Right hindlimb (tissue), 1 donor: ENCODE measurements at places on chromosomes 11 and 22.

GRCh38 chr11:117918366-117919255 is 10.6 kb downstream of the TMPRSS13 start:
- DNase-seq: no peak

DNA sequence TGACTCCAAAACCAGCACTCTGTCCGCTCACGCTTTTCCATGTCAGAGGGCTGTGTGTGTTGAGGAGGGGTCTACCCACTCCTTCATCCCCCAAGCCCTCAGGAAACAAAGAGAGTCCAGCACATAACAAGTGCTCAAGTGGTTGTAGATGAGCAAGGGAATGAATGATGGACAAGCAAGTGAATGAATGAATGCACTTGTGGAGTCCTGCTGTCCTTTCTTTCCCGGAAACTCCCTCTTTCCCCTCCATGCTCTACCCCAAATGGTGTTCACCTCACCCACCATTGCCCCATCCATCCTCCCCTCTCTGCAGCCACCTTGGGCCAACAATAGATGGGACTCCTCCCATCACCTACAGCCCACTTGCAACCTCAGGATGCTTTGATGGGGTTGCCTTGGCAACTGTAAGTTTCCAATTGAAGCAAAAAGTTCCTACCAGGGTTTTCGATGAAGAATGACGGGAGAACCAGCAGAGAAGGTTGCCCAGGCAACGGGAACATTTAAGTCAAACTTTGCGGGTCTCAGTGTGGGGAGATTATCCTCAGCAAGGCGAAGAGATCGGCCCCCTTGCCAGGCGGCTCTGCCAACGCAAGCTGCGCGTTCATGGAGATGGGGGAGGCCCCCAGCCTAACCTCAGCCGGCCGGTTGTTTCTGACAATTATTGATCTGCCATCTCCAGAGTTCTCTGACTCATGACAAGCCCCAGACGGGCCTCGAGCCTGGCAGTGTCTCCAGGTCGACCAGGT is 51.1 kb downstream of the MCM5 start:
- no peak for DNase-seq

DNA sequence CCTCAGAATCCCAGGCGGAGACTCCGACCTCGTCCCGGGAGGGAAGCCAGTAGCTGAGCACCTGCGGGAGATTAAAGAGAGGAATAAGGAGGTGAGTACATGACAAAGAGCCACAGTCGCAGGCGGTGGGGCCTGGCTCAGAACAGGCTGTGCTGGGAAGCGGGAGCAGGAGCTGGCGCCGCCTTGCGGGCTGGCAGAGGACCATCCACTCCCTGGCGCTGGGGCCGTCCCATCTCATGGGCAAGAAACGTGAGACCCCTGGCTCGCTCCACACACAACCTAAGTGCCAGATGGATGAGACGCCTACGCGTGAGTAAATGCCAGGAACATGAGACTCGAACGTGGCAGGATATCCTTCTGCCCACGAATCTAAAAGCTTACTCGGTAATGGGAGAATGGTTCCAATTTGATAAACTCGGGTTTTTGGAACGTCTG is 6.3 kb downstream of the CEND1 start:
- DNase-seq: peak; percentile 88

DNA sequence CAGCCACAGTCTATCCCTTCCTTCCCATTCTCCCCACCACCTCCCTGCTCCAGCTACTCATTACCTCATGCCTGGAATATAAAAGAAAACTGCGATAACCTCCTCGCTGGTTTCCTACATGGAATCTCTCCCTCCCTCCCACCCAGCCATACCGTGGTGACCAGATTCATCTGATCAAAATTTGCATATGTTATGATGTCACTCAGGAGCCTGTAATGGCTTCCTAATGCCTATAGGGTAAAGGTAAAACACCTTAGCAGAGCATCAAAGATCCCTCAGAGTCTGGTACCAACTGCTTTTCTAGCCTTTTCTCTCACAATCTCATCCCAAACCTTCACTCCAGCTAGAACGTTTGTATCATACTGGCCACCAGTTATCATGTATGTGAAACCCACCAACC is 19.6 kb downstream of the RTN4RL2 start:
- DNase-seq: no peak

- DNase-seq: peak; percentile 65
These were observed 1166.5 kb downstream of the LRRC4C start for GRCh38 chr11:40292721-40293508.

DNA sequence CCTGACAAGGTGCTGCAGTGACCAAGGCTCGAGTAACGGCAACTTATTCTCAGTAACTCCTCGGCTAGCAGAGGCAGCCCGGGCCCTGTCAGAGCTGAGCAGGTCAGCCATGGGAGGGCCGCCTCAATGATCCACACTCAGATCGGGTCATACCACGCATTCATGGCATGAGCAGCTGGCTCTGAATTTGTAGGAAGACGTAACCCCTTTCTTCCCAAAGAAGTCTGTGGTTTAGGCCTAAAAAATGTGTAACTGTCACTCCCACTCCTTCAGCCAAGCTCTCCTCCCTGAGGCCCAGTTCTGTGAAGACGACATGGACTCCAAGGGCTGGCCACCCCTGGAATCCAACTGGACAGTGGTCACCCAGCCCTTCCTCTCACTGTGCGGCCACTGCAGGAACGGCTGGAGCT is 30.0 kb downstream of the PPP2R1B start:
- DNase-seq: no peak

- peak; percentile 55 for DNase-seq
These were observed 395.7 kb downstream of the MN1 start for GRCh38 chr22:27405672-27406388.

DNA sequence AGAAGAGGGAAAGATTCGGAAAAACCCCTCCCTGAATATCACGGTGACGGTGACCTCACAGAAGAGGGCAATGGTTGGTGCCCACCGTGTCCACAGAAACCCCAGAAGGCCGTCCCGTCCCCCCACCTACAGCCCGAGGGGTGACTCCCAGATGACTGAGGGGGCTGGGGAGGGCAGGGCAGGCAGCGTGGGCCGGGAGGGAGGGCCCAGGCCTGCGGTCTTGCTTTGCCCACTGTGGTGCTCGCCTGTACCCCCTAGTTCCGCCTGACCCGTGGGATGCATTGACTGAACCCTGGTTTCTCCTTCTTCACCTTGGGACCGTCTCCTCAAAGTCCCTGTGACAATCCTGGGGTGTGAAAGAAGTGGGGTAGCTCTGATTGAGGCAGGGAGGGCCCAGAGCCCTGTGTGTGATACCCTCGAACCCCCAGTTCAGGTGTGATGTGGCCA is 526.7 kb downstream of the BRD1 start:
- no peak for DNase-seq

- no peak for DNase-seq
These were observed 68.6 kb upstream of the CCND1 start for GRCh38 chr11:69572233-69572860.

- no peak for DNase-seq
These were observed 72.1 kb downstream of the ATXN10 start for GRCh38 chr22:45743687-45744086.

DNA sequence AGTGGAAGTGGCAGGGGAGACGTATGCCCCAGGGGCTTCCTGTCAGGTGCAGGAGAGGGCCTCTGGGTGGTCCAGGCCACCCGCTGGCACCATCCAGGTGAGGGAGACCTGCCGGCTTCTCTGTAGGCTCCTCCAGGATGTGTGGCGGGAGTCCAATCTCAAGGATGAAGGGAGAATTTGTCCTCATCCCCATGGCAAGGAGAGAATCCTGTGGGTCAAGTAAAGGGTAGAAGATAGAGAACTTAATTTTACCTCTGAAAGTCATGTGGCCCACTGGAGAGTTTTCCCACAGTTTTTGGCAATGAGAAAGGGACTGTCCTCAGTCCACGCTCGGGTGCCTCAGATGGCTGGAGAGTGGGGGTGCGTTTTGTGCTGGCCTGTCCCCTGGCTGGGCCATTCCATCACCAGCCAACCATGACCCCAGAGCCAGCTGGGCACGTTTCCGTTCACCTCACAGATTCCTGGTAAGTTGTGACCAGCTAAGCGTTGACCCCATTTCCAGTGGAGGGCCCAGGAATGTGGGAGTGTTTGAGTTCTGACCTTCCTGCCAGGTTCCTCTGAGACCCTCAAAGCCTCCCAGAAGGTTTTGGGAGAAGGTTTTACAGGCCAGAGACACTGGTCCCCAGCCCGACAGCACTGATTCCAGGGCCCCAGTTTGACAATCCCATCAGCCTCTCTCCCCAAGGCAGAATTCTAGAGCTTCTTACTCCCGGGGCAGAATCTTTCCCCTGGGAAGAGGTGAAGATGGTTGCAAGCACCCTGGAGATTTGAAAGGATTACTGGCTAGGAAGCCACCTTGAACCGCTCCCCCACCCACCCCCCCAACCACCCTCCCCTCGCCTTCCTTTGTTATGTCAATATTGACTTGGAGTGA is 2.6 kb downstream of the OVOL1 start:
- DNase-seq: no peak

GRCh38 chr11:44072757-44073658 is 6.9 kb downstream of the ACCS start:
- DNase-seq: no peak

- DNase-seq: no peak
These were observed 2.8 kb downstream of the EFEMP2 start for GRCh38 chr11:65869643-65870306.

DNA sequence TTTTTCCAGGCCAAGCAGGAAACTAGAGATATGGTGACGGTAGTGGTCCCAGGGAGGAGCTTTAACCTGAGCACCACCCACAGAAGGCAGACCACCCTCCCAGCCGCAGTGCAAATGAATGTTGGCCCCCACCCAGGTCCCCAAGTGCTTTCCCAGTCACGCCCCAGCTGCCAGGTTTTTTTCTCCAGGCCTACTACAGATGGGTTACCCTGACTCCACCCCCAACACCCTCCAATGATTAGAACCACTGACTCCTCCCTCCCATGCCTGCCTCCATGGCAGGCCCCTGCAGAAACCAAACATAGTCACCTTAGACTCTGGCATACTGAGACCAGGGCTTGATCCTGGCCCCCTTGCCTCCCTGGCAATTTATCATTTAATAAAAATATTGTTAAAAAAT is 58.7 kb upstream of the CHST1 start:
- DNase-seq: no peak

DNA sequence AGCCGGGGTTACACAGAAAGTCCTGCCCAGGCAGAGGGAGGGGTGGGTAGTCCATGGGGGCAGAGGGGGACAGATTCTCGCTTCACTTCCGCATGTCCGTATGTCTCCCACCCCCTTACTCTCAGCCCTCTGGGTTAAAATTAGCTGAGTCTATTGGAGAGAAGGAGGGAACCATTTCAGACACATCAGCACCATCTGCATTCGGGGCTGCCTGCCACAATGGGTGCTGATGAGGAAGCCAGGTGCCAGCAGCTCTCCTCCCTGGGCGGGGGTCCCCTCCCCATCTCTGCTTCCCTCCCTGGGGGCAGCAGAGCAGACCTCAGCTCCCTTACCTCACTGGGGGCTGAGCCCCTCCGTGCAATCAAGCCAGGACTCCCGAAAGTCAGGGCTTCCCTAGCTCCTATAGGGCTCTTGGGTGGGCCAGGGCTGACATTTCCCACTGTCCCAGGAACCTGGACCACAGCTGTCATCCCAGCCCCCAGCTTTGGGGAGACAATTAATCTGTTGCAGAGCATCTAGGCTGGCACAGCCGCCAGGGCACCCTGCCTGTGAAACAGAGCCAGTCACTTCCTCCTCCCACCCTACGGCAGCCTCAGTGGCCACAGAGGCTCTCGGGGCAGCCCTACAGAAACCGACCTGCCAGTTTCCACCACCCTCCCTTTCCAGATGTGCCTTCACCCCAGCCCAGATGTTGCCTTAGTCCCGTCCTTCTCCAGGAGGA is 67.3 kb downstream of the PDE2A start:
- no peak for DNase-seq

DNA sequence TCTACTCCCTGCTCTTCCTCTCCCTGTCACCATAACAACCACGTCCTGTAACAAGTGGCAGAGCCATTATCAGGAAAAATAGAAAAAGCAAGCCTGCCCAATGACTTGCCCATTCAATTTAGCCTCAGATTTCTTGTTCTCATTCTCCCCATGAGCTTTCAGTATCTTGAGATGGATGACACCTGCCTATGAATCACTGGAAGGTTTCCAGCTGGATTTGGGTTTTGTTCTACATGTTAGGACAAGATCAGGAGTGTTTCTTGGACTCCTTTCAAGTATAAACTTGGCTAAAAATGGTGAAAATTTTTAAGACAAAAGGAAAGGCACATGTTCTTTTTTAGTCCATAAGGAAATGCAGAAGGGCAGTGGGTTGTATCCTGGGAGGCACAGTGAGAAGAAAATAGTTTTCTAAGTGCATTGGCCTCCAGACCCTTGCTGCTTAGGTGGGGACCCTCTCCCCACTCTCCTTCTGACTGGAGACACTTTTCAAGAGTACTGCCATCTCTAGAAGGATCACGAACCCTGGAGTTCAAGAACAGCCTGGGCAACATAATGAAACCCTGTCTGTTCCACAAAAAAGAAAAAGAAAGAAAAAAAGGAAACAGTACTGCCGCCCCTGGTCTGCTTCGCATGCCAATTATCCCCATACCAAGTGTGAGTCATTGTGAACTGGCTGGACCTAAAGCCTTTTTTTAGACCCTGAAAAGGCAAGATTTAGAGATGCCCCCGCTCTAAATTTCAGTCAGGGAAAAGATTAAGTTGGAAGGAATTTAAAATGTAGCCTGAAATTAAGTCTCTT is 51.0 kb downstream of the MTNR1B start:
- no peak for DNase-seq

DNA sequence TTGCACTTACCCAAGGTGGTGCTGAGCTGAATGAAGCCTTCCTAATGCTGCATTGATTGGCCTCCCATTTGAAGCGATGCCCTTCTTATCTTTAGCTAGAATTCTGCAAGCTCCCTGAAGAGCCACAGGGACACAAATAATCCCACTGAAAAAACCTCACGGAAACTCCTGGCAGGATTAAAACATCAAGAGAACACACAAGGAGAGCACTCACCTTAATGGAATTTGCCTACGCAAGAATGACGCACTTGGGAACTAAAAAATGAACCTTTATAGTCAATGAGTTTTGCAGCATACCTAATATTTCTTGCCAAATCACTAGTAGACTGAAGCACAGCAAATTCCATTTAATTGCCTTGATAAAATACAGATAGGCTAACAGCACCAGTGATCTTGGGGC is 232.8 kb upstream of the UBASH3B start:
- no peak for DNase-seq

DNA sequence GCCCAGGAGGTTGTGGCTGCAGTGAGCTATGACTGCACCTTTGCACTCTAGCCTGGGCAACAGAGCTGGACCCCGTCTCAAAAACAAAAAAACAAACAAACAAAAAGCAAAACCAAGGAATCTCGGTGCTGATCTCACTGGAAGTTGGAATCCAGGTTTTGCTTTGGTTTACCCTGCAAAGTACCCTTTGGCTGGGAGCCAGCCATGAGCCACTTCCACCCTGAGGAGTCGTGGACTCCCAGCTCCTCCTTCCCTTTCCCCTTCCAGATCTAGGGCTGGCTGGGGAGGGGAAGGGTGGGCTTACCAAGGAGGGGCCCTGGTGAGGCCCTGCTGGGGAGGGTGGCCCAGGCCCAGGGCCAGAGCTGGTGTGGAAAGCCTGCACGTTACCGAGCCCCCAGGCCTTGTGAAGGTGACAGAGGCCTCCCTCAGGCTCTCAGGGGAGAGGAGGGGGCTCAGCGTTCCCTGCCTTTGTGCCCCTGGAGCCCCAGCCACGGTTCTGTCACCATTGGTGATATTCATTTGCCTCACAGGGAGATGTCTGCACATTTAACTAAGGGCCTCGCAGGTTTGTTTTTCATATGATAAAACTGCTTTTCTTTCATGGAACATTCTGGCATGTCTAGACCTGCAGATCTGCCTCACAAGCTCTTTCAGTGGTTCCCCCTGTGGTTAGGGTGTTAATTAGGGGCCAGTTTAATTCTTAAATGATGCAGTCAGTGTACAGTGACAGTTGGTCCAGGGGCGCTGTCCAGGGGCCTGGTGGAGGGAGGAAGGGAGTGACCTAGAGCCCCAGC is 29.0 kb downstream of the FBLN1 start:
- DNase-seq: no peak
